ENCODE measurements at places on chromosomes 1 and 21. TPM values are rescaled to one million over a fixed set of nuclear protein-coding genes. Genes with fewer than 3 reads are reported as not detected.

- H3K4me1 ChIP-seq, result peaks cover 24% of the 10 kb centered on the region
- H3K27ac ChIP-seq, result no peak overlapping the region
- peaks cover 82% of the 10 kb centered on the region for H3K36me3 ChIP-seq
- H3K4me3 ChIP-seq, result no peak overlapping the region
Observed at GRCh38 chr1:19346026-19346425, 33.9 kb downstream of the SLC66A1 start.

GRCh38 chr1:116006486-116006964 is 30.2 kb downstream of the SLC22A15 start:
- no peaks in the 10 kb centered on the region for H3K27me3 ChIP-seq
- H3K4me3 ChIP-seq, result no peak overlapping the region
- ATAC-seq, result no peak
- no peaks in the 10 kb centered on the region for H3K36me3 ChIP-seq

DNA sequence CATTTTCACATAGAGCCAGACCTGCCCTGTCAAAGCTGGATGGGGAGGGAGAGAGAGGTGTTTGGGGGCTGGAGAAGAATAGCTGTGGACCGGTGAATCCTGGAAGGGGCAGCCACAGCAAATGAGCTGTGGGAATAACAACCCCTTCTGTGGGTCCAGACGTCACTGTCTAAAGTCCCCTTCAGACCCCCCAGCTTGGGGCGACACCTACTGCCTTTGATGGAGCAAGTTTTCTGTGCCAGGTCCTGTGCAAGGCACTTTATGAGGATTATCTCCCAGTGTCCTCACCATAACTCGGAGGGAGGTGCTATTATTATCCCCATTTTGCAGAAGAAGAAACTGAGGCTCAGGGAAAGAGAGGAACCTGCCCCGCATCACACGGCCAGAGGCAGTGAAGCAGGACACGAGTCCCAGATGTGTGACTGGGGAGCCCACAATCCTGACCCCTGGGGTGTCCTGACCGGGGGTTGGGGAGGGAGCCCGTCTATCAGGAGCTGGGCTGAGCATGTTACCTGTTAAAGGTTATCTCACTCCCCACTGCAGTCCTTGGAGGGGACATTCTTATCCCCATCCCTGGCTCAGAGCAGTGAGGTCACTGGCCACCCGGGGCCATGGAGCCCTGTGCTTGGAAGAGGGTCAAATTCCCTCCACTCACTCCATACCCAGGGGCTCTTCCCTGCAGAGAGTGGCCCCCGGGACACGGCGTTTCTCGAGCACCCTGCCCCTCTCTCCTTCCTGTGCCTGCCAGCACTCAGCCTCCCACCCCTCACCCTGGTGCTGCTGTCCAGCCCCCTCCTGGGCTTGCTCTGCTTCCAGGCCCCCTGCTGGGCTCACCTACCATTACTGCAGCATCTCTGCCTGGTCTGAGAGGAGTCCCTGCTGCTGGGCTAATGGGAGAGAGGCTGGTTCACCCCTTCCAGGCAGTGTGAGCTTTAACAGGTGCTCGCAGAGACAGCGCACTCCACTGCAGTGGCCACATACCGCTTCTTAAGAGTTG is 132.9 kb downstream of the PTPRU start:
- no peaks in the 10 kb centered on the region for H3K4me1 ChIP-seq
- ATAC-seq, result no peak
- peaks cover 65% of the 10 kb centered on the region for H3K27me3 ChIP-seq
- no peaks in the 10 kb centered on the region for H3K36me3 ChIP-seq
- H3K4me3 ChIP-seq, result no peak overlapping the region

GRCh38 chr1:12183095-12183794 is 16.5 kb downstream of the TNFRSF1B start:
- peaks cover 36% of the 10 kb centered on the region for H3K4me1 ChIP-seq
- peak overlapping the region; percentile 64 for H3K27ac ChIP-seq
- H3K4me3 ChIP-seq, result no peak overlapping the region
- ATAC-seq, result no peak
- peaks cover 45% of the 10 kb centered on the region for H3K27me3 ChIP-seq

DNA sequence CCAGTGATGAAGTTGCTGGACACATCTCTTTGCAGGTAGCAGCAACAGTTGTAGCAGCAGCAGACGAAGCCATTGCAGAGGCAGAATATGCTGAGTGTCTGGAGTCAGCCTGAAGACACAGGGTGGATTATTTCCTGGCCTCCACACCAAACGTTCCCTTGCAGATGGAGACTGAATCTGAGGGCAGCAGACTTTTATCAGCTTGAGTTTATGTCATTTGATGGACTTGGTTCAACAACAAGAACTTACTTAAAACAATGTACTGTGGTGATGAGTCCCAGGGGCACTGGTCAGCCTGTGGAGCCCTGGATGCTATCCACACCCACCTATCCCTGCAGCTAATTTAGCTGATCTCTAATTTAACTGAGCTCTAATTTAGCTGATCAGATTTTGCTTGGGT is 17.1 kb upstream of the MPZL1 start:
- no peak overlapping the region for H3K4me3 ChIP-seq
- no peak for ATAC-seq
- no peaks in the 10 kb centered on the region for H3K27me3 ChIP-seq
- no peak overlapping the region for H3K27ac ChIP-seq
- no peaks in the 10 kb centered on the region for H3K4me1 ChIP-seq
- H3K36me3 ChIP-seq, result no peaks in the 10 kb centered on the region

GRCh38 chr1:63051886-63052285 is 268.0 kb downstream of the ATG4C start:
- no peaks in the 10 kb centered on the region for H3K4me1 ChIP-seq
- no peaks in the 10 kb centered on the region for H3K27me3 ChIP-seq
- no peak overlapping the region for H3K27ac ChIP-seq
- no peak for ATAC-seq
- no peak overlapping the region for H3K4me3 ChIP-seq

GRCh38 chr1:206041640-206042039 is 11.3 kb upstream of the RHEX start:
- no peak overlapping the region for H3K4me3 ChIP-seq
- H3K36me3 ChIP-seq, result no peaks in the 10 kb centered on the region
- H3K27me3 ChIP-seq, result peaks cover 37% of the 10 kb centered on the region
- no peak overlapping the region for H3K27ac ChIP-seq

DNA sequence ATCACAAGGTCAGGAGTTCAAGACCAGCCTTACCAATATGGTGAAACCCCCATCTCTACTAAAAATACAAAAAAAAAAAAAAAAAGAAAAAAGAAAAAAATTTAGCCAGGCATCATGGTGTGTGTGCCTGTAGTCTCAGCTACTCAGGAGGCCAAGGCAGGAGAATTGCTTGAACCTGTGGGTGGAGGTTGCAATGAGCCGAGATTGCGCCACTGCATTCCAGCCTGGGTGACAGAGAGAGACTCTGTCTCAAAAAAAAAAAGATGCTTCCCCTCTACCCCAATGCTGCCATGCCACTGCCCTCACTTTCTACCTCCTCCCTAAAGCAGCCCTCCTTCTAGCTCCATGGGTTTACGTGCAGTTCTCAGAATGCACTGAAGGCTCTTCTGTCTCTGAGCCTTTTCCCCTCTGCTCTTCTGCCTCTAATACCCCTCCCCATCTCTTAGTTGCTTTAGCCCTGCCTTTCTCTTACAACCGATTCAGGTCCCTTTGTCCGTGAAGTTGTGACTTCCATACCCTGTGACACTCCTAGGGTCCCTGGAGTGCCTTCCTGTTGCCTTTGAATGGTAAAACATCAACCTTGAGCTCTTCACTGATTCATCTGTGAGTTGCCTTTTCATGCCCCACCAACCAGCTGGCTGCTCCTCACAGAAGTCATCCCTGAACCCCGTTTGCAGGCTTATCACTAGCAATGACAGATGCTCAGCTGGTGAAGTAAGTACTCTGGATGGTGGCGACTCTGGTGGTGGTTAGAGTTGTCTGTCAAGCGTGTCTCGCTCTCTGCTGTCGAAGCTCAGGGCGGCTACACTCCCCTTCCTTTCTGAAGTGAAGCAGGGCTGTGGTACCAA is 234.9 kb downstream of the RHOU start:
- no peak overlapping the region for H3K27ac ChIP-seq
- no peaks in the 10 kb centered on the region for H3K36me3 ChIP-seq
- ATAC-seq, result no peak
- H3K27me3 ChIP-seq, result no peaks in the 10 kb centered on the region
- no peaks in the 10 kb centered on the region for H3K4me1 ChIP-seq

DNA sequence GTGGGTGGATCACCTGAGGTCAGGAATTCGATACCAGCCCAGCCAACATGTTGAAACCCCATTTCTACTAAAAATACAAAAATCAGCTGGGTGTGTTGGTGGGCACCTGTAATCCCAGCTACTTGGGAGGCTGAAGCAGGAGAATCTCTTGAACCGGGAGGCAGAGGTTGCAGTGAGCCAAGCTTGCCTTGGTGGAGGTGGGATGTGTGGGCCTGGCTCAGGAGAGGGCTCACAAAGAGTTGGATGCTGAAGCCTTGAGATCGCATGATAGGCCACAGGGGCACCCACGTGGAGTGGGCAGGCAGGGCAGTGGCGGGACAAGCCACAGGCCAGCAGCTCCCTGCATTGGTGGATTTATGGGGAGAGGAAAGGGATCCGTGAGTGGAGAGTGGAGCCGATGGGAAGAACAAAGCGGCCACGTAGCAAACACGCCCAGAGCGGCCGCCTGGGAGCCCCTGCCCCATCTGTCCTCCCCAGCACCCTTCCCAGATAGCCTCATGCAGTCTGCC is 4.4 kb downstream of the THAP3 start:
- H3K4me1 ChIP-seq, result peaks cover 15% of the 10 kb centered on the region
- H3K36me3 ChIP-seq, result peaks cover 72% of the 10 kb centered on the region
- H3K27me3 ChIP-seq, result no peaks in the 10 kb centered on the region
- H3K4me3 ChIP-seq, result no peak overlapping the region
- no peak overlapping the region for H3K27ac ChIP-seq

GRCh38 chr1:97929874-97930851 is 9.3 kb upstream of the DPYD start:
- no peak overlapping the region for H3K27ac ChIP-seq
- H3K27me3 ChIP-seq, result no peaks in the 10 kb centered on the region
- no peak overlapping the region for H3K4me3 ChIP-seq
- no peak for ATAC-seq
- no peaks in the 10 kb centered on the region for H3K4me1 ChIP-seq
- H3K36me3 ChIP-seq, result no peaks in the 10 kb centered on the region

DNA sequence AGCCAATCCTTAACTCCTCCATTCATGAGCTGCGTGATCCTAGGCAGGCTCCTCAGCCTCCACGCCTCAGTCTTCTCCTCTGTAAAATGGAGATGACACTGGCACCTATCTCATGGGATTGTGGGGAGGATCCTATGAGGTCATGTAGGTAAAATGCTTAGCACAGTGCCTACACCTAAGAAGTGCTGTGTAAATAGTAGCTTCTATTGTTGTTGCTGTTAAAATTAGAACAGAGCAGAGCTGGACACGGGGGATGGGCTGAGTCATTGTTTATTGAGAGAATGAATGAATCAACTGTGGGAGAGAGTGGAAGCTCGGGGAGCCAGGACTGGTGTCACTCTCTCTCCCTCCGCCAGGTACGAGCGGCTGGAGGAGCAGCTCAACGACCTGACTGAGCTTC is 43.0 kb downstream of the TMCC2 start:
- H3K27me3 ChIP-seq, result no peaks in the 10 kb centered on the region
- H3K4me1 ChIP-seq, result no peaks in the 10 kb centered on the region
- no peak for ATAC-seq

DNA sequence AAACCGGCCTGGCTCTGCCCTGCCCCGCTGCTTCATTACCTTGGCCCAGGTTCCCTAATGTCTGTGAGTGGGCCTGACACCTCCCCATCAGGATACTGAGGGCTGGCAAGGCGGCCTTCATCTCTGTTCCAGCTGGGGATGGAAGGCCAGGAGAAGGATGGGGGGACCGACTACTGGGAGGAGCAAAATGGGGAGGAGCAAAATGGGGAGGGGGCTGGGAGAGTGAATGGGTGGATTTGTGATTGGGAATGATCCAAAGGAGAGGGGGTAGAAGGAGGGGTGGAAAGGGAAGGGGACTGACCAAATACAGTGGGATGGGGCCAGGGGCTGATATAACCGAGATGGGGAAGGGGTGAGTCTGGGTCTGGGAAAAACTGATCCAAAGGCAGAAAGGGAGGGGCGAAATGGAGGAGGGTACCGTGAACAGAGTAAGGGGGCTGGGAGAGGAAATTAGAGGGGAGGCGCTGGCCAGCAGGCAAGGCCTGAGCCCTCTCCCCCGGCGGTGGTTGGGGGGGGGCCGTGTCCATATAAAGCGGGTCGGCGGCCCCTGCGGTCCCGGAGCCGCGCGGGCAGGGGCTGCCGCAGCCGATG is at the start of gene FOXE3:
Gene FOXE3 (plus strand): TSS at position 558 of the 591 bp plus-strand sequence. CDS start 31 bp downstream, at position 589.
- no peaks in the 10 kb centered on the region for H3K36me3 ChIP-seq
- no peak within 1 kb of the TSS for H3K27ac ChIP-seq
- ATAC-seq, result no peak

- no peak overlapping the region for H3K4me3 ChIP-seq
- no peaks in the 10 kb centered on the region for H3K27me3 ChIP-seq
- H3K27ac ChIP-seq, result no peak overlapping the region
- no peaks in the 10 kb centered on the region for H3K4me1 ChIP-seq
- H3K36me3 ChIP-seq, result peaks cover 62% of the 10 kb centered on the region
Observed at GRCh38 chr1:112558634-112559033, 49.9 kb downstream of the WNT2B start.

GRCh38 chr1:30684259-30684658 is 39.1 kb downstream of the MATN1 start:
- H3K27me3 ChIP-seq, result peaks cover 50% of the 10 kb centered on the region
- H3K4me3 ChIP-seq, result no peak overlapping the region
- no peak for ATAC-seq
- H3K4me1 ChIP-seq, result no peaks in the 10 kb centered on the region
- H3K27ac ChIP-seq, result no peak overlapping the region

DNA sequence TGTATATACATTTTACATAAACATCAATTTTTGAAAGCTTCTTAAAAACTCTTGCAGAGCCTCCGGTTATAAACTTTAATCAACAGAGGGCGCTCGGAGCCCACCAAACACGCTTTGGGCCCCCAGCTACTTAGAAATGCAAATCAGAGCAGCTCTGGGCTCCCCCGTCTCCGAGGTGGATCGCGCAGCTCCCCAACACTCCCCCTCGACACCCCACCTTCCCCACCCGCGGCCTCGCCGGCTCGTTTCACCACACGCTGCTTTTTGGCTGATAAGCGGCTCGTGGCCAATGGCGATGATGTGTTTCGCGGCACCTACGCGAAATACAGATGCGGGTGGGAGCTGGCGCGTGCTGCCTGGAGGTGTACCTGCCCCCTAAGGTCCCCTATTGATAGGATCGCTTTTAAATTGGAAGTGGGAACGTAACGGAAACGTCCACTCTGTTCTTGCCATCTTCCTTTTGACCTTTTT is 1.7 kb upstream of the KIF26B start:
- peaks cover 68% of the 10 kb centered on the region for H3K27me3 ChIP-seq
- no peaks in the 10 kb centered on the region for H3K36me3 ChIP-seq
- peaks cover 45% of the 10 kb centered on the region for H3K4me1 ChIP-seq
- H3K4me3 ChIP-seq, result peak overlapping the region; percentile 65
- H3K27ac ChIP-seq, result no peak overlapping the region

GRCh38 chr1:153635872-153636271 is 2.0 kb downstream of the CHTOP start:
- no peaks in the 10 kb centered on the region for H3K27me3 ChIP-seq
- no peak overlapping the region for H3K27ac ChIP-seq
- H3K4me1 ChIP-seq, result no peaks in the 10 kb centered on the region

NPPB gene
- total RNA-seq, result not detected

RNU1-3 gene
- total RNA-seq, result under 0.01 TPM

THEM4 gene
- 14.7 TPM for total RNA-seq

LAPTM5 gene
- 8.9 TPM for total RNA-seq

OR2G6 gene
- total RNA-seq, result not detected

TNFRSF1B gene
- 27.7 TPM for total RNA-seq

FGR gene
- 10.1 TPM for total RNA-seq

Measured in gastroesophageal sphincter (tissue), 4 donors.